C1 segment of cervical spinal cord (tissue), 14 donors: ENCODE measurements at places on chromosomes 12 and 14.

DNA sequence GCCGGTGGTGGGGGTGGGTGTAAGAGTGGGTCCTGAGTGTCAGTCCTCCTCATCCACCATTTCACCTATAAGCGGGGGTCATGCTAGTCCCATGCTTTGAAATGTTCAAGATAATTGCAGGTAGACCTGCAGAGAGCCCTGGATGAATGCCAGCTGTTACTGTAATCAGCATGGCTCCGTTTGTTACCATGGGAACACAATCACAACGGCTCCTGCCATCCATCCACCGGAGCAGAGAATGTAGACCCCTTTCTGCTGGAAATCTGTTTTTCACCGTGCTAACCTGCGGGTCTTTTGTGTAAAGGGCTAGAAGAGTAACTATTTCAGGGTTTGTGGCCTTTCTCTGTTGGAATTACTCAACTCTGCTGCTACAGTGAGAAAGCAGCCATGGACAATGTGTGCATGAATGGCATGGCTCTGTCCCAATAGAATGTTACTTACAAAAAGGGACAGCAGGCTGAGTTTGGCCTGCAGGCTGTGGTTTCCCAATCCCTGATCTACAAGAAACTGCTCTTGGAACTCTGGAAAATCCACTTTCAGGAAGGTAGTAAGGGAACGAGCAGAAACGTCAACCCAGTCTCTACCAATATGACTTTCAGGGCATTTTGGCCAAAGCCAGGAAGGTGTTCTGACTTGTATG is 36.1 kb downstream of the KCTD10 start:
- no peak for DNase-seq

DNA sequence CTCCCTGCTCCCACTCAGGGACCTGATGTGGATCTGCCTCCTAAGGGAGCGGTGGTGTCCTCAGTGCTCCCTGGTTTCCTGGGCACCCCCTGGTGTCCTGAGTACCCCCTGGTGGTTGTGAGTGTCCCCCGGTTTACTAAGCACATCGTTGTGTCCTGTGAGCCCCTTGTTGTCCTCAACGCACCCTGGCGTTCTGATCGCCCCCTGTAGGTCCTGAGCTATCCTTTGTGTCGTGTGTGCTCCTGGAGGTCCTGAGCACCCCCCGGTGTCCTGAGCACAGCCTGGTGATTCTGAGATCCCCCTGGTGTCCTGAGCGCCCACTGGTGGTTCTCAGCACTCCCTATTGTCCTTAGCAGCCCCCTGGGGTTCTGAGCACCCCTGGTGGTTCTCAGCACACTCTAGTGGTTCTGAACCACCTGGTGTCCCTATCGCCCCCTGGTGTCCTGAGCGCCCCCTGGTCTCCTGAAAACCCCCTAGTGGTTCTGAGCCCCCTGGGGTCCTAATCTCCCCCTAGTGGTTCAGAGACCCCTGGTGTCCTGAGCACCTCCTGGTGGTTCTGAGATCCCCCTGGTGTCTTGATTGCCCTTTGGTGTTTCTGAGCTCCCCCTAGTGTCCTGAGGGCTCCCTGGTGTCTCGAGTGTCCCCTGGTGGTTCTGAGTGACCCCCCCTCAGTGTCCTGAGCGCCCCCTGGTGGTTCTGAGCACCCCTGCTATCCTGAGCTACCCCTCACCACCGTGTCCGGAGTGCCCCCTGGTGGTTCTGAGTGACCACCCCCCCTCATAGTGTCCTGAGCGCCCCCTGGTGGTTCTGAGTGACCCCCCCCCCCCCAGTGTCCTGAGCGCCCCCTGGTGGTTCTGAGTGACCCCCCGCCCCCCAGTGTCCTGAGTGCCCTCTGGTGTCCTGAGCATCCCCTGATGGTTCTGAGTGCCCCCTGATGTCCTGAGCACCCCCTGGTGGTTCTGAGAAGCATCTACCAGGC is 615.1 kb downstream of the TMEM121 start:
- DNase-seq = no peak

GRCh38 chr12:58502226-58502625 is 418.1 kb downstream of the LRIG3 start:
- peak; percentile 1 for DNase-seq

- DNase-seq = no peak
Measured at GRCh38 chr12:108930155-108930554, 50.3 kb downstream of the DAO start.

GRCh38 chr12:112148031-112148513 is 22.7 kb downstream of the TRAFD1 start:
- no peak for DNase-seq

DNA sequence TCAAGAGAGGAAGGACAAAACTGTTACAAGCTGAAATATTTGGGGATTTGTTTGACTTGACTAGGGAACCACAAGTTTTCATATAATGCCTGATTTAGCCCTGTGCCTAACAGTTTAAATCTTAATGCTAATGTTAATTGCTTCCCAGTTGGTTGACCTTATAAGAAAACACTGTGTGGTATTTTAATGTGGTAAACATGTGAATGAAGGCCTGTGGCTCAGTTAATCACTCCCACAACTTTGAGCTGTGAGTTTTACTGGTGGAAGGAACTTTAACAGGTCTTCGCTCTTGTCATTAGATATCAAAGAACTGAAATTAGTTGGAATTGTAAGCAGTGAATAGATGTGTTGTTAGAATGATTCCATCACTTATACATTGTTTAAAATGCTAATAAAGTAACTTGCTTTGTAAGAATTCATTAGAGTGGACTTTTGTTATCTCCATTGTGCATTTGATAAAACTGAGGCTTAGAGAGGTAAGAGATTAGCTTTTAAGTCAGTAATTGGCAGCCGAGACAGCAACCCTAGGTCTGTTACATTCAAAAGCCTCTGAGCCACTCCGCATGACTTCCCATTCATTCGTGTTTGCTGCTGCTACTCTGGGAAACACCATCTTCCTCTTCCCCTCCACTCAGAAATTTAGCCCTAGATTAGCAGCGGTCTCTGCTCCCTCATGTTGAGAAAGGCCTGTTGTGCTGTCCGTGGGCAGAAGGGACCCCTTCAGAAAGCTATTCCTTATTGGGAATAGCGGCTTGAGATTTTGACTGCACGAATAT is 1.0 kb upstream of the TBK1 start:
- DNase-seq = no peak

- DNase-seq = no peak
Measured at GRCh38 chr14:55926007-55926406, 192.2 kb upstream of the PELI2 start.

- no peak for DNase-seq
Measured at GRCh38 chr12:54940727-54941315, 43.7 kb downstream of the TESPA1 start.

- DNase-seq = no peak
Measured at GRCh38 chr14:51304941-51305340, 64.9 kb downstream of the TMX1 start.

- no peak for DNase-seq
Measured at GRCh38 chr12:80186727-80187217, 87.4 kb downstream of the OTOGL start.

GRCh38 chr12:112270673-112271072 is 111.6 kb downstream of the HECTD4 start:
- DNase-seq = no peak

DNA sequence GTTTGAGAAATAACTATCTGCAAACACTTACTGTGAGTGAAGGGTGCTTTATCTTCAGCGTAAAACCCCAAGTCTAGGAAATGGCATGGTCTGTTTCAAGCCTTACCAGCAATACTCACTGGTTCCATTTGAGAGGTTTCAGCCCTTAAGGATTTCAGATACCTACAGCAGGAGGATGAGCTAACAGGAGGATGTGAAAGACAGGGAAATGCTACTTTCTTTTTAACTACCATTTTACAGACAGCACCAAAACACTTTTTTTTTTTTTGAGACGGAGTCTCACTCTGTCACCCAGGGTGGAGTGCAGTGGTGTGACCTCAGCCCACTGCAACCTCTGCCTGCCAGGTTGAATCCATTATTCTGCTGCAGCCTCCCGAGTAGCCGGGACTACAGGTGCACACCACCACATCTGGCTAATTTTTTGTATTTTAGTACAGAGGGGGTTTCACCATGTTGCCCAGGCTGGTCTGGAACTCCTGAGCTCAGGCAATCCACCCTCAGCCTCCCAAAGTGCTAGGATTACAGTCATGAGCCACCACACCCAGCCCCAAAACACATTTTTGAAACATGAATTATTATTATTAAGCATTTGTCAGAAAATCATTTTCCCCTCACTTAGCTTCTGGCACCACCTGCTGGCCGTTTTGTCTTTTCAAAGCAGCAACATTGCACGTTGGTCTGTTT is 4.6 kb downstream of the MTRFR start:
- no peak for DNase-seq

GRCh38 chr12:52307836-52308805 is 13.1 kb downstream of the KRT83 start:
- peak; percentile 69 for DNase-seq

DNA sequence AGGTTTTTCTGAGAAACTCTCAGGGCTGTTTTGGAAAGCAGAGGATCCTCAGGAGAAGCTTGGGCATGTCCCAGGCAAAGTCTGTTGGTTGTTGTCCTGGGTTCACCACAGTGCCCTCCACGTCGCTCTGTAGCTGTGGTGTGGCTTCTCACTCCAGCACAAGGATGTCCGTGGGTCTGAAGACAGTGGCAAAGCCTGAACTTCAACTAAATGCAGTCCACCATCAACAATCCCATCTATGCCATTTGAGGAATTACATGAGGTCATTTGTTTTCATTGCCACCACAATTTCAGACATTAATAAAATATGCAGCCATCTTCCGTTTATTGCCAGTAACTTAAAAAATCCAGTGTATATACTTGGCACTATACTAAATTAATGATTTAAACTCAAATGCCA is 272.1 kb downstream of the LRIG3 start:
- no peak for DNase-seq

DNA sequence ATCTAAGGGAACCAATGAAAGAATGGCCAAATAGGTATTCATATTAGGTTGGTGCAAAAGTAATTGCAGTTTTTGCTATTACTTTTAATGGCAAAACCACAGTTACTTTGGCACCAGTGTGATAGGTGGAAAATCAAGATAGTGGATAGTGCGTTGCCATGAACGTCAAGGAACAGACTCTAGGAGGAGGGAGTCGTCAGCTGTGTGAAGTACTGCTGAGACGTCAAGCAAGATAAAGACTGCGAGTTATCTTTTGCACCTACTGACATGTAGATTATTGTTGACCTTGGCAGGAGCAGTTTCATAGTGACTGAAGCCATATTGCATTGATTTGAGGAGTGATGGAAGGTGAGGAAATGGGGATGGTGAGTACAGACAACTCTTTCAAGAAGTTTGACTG is 8.3 kb downstream of the YLPM1 start:
- no peak for DNase-seq

DNA sequence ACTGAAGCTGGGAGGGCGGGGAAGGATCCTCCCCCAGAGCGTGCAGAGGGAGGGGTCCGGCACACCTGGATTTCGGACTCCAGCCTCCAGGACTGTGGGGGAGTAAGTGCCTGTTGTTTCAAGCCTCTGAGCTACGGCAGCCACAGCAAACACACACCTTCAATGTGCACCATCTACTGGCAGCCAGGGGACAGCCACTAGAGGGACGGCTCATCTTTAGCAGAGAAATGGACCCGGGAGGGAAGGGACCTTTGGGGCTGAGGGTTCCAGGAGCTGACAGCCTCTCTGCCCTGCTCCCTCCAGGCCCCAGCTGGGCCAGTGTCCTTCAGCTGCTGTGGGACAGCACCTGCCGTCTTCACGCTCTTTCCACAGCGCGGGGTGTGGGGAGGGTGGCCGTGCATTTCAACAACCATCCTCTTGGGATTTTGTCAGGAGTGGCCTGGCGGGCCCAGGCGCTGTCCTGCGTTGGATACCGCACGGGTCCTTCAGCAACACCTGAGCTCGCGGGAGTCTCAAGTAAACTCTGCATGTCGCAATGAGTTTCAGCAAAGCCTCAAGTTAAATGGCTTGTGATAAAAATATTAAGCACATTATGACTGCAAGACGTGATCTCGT is 209.2 kb upstream of the C14orf180 start:
- no peak for DNase-seq

- peak; percentile 13 for DNase-seq
Measured at GRCh38 chr12:4141348-4142270, 132.0 kb upstream of the CCND2 start.

DNA sequence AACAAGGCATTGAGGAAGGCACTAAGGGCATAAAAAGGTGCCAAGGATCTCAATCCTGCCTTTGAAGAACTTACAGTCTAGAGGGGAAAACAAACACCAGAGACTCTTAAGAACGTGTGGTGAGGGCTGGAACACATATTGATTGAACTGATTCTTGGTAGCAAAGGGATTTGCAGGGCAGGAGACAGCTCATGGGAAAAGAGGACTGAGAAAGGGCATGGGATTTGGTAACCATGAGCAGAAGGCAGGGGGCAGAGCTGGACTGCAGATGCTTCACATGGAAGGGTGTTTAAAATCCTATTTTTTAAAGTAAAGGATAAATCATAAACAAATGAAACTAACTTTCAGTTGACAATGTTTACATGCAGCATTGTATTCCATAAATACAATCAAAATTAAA is 203.1 kb downstream of the ITPR2 start:
- DNase-seq = no peak

DNA sequence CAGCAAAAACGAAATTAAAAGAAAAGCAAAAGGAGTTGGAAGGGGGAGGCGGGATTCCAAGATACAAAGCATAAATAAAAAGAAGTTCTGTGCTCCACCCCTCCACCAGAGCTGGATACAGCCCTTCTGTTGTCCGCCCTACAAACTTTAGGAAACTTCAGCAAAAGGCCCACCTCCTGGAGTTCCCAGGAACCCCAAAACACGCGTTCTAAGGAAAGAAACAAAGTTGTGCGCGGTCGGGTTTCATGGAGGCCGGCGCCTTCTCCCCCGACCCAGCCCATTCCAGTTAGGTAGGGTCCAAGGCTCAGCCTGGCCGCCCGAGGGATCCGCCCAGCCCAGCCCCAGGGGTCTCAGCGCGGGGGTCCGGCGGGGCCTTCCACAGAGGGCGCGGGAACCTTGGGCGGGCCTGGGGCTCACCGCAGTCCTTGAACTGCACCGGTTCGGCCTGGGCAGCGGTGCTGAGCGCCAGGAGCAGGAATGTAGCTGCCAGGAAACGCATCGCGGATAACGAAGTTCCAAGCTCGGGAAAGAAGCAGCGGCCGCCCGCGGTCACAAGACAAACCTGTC is at the start of gene NPC2:
Gene NPC2 (minus strand): TSS at position 530 of the 567 bp plus-strand sequence. CDS start 31 bp downstream, at position 499.
- DNase-seq = no peak
